ENCODE measurements at places on chromosomes 3 and 15.

DNA sequence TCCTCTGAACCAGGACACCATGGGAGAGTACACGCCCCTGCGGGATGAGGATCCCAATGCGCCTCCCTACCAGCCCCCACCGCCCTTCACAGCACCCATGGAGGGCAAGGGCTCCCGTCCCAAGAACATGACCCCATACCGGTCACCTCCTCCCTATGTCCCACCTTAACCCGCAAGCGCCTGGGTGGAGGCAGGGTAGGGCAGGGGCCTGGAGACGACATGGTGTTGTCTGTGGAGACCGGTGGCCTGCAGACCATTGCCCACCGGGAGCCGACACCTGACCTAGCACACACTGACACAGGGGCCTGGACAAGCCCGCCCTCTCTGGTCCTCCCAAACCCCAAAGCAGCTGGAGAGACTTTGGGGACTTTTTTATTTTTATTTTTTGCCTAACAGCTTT lies 21.2 kb upstream of the BSN start:
- no peak for DNase-seq

GRCh38 chr3:6125520-6125919 lies 735.4 kb upstream of the GRM7 start:
- DNase-seq = no peak

GRCh38 chr3:149470381-149470780 lies 4.1 kb upstream of the TM4SF4 start:
- DNase-seq = no peak

- no peak for DNase-seq
Observed at GRCh38 chr3:59605944-59606534, 556.2 kb upstream of the CFAP20DC start.

DNA sequence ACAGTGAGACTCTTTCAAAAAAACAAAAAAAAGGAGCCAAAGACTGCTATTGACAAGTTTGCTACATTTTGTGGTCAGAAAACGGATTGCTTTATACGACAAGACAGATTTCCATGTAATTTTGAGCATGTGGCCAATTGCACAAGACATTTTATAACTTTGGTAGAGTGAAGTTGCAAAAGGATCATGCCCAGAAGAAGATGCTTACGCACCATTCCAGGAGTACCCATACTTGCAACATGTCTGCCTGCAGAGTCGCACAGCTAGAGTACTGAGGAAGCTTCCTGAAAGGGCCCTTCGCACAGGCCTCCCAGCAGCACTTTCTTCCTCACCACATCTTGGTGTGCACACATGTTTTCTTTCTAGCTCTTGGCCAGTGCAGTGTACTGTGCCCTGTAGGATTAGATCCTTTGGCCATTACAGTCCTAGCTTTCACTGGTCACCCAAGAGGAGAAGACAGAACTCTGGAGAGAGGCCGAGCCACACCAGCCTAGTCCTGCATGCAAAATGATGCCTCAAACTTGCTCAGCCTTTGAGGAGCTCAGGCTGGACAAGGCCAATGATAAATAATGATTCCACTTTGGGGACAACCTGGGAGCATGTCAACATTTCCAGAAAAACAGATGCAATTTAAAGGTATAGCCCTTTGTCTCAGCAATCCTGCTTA lies 11.7 kb downstream of the CHDH start:
- no peak for DNase-seq

GRCh38 chr3:49619649-49620048 lies 54.5 kb upstream of the APEH start:
- DNase-seq = no peak

DNA sequence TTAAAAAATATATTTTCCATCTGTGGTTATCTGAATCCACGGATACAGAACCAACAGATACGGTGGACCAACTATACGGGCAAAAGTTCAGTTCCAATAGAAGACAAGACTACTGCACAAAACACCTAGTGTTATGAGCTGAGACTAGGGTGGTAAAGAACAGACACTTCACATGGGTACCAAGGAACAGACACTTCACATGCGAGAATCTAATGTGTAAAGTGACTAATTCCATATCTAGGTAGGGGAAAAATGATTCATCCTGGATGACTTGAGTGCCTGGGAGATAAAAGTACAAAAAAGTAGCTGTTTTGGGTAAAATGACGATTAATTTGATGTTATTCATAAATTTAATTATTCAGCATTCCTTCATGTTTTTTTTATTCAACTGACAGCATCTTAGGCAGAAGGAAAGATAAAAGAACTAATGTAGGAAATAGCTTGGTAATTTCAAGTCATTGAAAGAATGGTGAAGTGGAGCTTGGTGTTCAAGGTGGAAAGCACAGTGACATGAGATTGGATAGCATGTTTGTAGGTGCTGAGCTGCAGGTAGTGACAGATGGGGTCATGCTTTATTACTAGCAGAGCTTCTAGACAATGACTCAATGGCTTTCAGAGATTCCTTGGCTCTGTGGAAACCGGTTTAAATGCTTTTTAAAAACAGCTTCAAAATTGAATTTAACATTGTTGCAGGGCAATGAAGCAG lies 5.2 kb downstream of the CD200 start:
- no peak for DNase-seq

DNA sequence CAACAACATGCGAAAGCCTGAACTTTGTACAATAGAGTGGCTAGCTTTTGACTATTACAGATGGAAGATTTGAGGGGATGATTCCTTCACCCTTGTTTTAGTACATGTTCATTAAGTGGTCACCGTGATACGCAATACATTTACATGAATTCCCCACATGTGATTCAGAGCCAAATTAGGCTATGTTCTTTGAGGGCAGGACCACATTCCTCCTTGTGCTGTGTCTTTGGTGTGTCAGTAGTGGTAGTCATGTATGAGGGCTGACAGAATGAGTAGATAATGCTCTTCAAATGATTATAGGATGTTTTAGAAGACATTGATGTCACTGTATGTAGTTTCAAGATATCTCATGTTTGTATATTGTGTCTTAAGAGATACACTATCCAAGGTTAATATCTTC lies 12.1 kb downstream of the PTPRG start:
- DNase-seq = no peak

- no peak for DNase-seq
Observed at GRCh38 chr15:78925956-78926743, 18.7 kb downstream of the CTSH start.

- no peak for DNase-seq
Observed at GRCh38 chr3:162842549-162843216, 1346.1 kb downstream of the OTOL1 start.

- no peak for DNase-seq
Observed at GRCh38 chr3:88807491-88808105, 299.8 kb upstream of the EPHA3 start.

GRCh38 chr3:30893678-30894325 lies 659 bp downstream of the GADL1 start:
- no peak for DNase-seq

GRCh38 chr3:107430996-107431245 lies 53.7 kb downstream of the CCDC54 start:
- DNase-seq = peak; percentile 35

DNA sequence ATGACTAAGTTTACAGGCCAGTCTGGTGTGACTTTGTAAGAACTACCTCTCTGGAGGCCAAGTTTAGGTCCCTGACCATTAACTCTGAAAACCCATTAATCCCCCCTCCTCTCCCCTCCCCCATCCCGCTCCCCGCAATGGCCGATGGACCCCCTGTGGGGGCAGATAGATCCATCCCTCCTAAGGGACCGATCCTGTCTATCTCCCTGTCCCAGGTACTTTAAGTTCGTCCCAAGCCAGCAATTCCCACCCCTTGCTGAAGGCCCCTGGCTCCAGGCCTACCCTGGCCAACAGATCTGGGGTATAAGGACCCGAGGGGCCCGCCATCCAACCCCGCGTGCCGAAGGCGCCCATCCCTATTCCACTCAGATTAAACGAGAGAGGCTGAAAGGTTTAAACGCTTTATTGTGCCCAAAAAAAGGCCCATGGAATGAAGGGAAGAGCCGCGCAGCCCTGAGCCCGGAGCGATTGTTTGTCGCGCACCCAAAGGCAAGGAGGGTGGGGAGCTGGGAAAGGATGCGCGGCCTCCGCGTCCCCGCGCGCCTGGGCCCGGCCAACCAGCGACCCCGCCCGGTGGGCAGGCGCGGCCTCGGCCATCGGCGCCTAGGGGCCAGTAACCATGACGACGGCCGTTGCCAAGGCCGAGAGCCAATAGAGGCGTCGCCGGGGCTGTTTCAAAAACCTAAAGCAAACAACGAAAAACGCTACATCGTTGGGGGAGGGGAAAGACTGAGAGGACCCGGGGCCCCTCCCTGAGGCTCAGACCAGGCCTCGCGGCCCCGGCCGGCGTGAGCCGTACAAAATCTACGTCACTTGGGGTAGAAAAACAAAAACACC lies 35.9 kb downstream of the HMCES start:
- DNase-seq = no peak

Data from memory B cell (primary cell).